ENCODE measurements at places on chromosomes 7 and 10.
A peak's percentile ranks its signal among the peaks of the same experiment; 100 is the strongest.

DNA sequence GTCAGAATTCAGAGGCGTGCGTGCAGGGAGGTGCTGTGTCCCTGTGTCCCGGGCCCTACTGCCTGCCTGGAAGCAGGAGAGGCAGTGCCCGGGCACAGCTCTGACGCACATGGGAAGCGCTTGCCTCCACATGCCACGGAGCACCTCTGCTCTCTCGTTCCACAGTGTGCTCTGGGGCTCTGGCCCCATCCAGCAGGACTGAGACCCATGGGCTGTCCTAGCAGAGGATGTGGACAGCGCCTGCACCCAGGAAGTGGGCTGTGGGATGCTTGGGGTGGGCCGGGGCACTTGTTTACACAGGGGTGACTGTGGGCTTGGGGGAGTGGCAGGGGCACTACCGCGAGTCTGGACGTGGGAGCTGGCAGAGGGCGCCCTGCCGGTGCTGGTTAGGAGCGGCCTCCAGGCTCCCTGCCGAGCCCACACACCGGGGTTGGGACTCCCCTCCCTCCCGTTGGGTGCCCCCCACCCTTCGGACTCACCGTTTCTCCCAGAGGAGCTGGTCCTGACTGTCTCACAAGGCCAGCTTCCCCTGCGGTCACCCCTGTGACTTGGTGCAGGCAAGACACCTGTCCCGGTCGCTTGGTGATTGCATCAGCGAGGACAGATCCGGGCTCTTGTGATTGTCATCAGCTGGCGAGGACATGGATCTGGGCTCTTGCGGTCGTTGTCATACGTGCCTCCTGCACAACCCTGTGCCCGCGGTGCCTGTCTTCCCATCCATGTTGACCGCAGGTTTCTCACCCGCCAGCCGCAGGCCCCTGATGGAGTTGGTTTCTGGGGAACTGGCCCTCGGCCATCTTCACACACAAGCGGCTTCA is 83.1 kb downstream of the NKX6-2 start:
- DNase-seq, result no peak

DNA sequence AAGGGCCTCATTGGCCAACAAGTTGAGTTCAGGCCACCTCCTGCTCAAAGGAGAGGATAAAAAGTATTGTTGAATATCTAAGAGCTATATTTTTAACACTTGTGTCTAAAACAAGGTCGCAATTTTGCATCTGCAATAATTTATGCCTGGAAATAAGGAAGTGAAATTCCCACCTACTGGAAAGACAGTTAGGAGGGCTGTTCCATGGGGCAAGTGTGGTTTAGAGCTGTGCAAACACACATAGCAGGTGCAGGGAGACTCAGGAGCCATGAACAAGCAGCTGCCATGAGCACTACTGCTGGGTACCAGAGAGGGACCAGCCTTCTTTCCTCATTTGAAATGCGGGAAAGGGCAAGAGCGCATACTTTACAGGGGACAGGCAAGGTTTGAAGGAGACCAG is 35.5 kb upstream of the IKZF1 start:
- DNase-seq, result no peak

DNA sequence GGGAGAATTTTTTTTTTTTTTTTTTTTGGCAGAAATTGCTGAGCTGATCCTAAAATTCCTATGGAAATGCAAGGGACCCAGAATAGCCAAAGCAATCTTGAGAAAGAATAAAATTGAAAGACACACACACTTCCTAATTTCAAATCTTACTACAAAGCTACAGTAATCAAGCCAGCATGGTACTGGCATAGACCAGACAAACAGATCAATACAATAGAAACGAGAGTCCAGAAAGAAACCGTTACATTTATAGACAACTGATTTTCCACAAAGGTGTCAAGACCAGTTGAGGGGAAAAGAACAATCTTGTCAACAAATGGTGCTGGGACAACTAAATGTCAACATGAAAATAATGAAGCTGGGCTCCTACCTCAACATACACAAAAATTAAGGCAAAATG is 34.5 kb downstream of the LARP4B start:
- DNase-seq, result no peak

GRCh38 chr10:22218448-22218847 is 633 bp upstream of the EBLN1 start:
- DNase-seq, result no peak

- DNase-seq, result no peak
Observed at GRCh38 chr7:2802504-2803341, 41.4 kb downstream of the GNA12 start.

DNA sequence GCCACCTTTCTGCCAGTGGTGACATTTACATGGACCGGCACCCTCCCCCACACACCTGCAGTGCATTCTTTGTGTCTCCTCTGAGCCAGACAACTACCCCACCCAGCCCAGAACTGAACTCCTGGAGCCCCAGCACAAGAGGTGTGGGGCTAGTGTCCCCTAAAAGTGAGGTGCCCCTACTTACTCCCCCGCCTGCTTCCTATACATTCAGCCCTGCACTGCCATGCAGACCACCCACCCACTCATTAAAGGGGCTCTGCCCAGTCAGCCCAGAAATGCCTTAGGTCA is 1.9 kb downstream of the SAP25 start:
- DNase-seq, result no peak

- peak; percentile 86 for DNase-seq
Observed at GRCh38 chr7:143380646-143381426, at the start of gene ZYX. TSS of gene ZYX (plus strand) at chr7:143381345. CDS start at chr7:143381572, 227 bp downstream.

GRCh38 chr10:5108658-5109416 is 14.6 kb downstream of the AKR1C3 start:
- DNase-seq, result no peak

- peak; percentile 74 for DNase-seq
Observed at GRCh38 chr10:102583435-102584417, 60.6 kb upstream of the TRIM8 start.

DNA sequence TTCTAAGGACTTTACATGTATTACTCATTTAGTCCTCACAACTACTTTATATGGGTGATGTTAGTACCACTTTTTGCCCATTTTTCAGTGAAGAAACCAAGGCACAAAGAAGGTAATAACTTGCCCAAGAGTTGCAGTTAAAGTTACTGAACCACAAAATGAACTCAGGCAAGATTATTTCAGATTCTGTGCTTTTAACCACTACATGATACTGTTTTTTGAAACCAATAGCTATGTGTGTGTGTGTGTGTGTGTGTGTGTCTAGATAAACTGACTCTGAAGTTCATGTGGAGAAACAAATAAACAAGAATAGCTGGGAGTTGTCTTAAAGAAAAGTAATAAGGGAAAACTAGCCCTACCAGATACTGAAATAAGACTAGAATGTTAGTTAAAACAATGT is 60.8 kb upstream of the OIT3 start:
- no peak for DNase-seq

DNA sequence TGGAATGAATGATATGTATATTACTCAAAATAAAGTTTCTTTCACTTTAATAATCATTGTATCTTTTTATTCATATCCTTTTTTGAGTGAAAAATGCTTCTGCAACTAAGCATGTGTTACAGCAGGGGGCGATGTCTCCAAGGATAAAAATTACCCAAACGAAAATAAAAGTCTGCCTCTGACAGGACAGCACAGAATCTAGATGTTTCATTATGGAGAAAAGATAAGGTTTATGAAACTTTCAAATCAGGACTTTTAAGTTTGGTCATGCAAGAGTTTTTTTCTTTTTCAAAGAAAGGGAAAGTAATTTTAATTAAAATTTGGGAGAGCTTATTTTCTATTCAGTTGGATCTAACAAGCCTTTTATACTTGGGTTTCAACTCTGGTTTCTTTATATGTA is 48.4 kb downstream of the TES start:
- DNase-seq, result peak; percentile 8
